Left renal pelvis (tissue), 4 donors: ENCODE measurements at places on chromosomes 1 and 21.

DNA sequence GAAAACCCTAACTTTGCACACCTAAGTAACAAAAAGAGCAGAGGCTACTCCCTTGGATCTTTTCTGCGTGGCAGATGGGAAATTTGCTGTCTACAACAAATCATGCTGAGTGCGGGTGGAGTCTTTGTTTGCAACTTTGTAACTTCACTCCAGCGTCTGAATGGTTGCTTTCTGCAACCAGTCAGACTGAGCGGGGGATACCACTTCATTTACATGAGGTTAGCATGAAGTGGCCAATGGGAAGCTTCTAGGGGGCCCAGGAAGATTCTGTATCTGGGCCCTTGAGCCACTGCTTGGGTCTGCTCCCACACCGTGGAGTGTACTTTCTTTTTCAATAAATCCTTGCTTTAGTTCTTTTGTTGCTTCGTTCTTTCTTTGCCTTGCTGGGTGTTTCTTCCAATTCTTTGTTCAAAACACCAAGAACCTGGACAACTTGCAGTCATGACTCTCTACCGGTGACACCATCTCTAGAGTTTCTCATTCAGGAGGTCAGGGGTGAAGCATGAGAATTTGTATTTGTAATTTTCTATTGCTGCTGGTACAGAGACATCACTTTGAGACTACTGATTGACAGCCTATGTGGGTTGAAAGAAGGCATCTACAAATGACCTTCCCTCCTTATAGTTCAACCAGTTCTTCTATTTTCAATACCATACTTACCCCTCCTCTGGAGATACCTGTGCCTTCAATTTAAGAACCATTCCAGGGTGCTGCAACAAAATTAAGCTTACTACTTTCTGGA, 55.8 kb upstream of the RC3H1 start:
- no peak for DNase-seq

DNA sequence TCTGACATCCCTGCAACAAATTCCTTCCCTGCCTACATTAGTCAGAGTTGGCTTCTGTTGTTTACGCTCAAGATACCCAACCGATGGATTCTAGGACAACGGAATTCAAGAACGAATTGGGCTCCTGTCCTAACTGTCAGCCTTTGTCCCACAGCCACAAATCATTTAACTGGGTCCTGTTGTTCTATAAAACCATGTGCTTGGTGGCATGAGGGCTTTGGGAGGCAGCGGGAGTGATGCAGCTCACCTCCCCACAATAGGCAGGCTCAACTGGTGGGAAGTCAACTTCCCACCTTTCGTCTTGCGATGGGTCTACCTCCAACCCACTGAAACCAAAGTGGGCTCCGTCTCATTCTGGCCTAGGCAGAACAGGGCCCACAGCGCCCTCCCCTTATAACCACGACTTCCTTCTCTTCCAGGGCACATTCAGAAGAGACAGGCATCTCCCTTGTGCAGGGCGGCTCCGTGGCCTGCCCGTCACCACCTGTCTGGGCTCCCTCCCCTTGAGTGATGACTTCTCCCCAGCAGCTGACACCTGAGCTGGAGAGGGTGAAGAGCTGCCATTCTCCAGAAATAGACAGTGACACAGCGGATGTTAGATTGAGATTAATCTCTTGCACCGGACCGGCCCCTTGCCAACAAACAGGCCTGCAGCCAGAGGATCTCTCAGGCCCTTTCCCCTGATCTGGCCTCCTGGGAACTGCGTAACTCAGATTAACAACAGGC, 26.5 kb downstream of the LRRC38 start:
- DNase-seq, result no peak

GRCh38 chr21:42392731-42393442, 3.0 kb downstream of the TMPRSS3 start:
- no peak for DNase-seq

- DNase-seq, result no peak
Observed at GRCh38 chr1:116785006-116785405, 30.8 kb downstream of the CD2 start.

- DNase-seq, result peak; percentile 47
Observed at GRCh38 chr1:219837274-219837993, 90.9 kb downstream of the SLC30A10 start.

DNA sequence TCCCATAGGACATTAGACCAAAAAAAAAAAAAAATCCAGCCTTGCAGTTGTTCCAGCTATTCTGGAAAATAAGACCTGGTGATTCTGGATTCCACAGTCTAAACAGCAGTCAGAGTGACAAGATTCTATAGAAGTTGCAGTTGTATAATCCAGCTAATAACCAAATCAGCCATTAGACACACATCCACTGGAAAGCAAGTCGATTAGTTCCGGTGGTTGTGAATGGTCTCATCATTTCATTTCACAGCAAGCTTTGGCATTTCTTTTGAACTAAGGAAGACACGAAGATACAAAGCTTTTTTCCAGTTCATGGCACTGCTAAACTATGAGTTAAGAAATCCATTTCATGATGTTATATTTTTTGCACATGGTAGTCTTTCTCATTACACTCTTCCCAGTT, 54.4 kb upstream of the FAM89A start:
- DNase-seq, result no peak

- no peak for DNase-seq
Observed at GRCh38 chr1:151583796-151584195, 28.1 kb upstream of the SNX27 start.

DNA sequence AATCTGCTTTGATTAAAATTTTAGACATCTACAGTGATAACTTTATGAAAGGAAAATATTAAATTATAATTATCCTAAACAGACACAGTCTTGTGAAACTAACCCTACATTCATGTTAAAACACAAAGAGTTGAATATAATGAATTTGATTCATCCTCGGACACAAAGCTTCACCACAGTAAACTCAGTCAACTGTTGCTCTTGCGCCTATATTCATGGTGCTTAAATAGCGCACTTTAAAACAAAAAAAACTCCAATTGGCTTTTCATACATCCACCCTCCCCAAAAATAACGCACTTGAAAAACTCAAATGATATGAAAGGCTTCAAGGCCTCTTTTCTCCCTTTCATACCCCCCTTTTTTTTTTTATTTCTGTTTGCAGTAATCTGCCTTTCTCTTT, 260.3 kb downstream of the FAF1 start:
- DNase-seq, result no peak

DNA sequence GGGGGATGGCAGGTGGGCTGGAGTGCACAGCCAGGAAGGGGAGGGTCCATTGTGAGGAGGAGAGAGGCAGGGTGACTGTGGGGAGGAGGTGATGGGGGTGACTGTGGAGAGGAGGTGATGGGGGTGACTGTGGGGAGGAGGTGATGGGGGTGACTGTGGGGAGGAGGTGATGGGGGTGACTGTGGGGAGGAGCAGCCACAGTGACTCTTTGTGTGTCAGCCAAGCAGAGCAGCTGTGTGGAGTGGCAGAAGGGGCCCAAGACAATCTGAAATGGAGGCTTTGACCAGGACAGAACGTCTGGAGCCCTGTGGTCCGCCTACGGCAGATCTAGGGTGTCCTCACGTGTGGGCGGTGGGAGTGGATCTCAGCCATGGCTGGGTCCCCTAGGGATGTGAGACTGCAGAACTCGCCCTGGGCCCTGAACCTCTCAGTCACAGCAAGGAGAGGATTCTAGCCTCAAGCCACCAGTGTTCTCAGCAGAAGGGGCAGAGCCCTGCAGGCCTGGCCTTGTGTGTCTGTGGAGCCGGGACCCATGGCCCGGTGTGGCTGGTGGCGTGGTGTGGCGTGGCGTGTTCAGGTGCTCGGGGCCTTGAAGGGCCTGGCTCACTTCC, 81.5 kb downstream of the OBSCN start:
- DNase-seq, result no peak

DNA sequence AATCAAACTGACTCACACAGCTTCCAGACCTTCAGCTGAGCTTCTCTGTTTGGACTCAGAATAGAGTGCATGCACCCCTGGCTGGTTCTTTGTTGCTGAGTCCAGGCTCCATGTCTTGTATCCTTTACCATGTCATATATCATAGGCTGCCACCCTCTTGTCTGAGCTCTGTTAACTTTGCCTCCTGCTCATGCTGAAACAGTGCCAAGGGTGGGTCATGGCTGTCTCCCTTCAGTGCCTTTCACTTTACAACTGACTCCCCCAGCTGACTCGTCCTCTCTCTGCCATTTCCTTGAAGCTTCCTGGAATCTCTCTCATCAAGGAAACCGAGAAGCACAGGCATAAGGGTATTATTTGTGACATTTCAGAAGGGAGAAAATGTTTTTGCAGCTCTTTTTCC, 885.3 kb downstream of the TTLL7 start:
- no peak for DNase-seq
